ENCODE measurements at places on chromosomes 1 and 21.
A peak's percentile ranks its signal among the peaks of the same experiment; 100 is the strongest.

DNA sequence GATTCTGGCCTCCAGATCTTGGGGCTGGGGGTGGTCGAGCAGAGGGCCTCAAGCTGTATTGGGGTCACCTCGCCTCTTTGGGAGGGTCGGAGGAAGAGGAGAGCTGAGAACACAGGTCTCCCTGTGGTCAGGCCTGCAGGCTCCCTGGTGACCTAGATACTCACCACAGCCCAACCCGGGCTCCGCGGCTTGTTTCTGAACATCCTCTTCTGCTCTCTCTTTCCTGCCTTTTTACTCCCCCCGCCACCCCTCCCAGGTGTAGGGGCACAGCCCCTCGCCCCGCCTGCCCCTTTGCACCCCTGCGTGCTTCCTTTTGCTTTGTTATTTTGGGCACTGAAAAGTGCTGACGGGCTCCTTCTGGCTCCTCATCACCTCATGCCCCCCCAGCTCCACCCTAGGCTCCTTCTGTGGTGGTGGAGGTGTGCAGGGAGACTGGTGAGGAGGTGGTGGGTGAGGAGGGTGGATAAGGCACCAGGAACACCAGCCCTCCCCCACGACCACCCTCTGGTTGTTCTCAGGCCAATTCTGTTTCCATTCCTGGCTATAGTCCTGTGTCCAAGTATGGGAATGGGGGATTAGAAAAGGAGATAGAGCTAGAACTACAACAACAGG is 10.6 kb upstream of the LINGO4 start:
- DNase-seq = no peak

DNA sequence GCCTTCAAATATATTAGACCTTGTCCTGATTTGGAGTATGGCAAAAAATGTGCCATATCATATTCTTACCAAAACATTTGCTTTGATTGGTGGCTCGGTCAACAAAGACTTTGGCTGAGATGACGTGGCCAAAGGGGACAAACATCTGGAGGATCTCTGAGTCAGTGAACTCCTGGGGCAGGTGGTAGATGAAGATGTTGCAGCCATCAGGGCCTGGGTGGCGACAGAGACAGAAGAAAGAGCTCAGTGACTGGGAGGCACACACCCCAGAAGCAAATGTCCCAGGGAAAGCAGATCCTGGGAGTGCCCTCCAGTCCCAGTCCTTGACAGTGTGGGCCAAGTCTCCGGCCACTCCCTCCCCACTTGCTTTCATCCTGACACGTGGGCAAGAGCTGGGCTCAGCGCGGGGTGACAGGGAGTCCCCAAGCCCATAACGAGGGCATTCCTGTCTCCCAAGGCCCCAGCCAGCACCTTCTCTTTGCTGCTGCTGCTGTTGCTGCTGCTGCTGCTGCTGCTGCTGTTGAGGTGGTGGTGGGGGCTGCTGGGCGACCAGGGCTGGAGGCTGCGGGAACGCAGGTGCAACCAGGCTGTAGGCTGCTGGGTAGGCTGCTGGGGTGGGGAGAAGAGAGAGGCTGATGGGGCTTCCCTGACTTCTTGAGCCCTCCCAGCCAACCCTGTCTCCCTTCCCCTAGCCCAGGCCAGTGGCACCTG is 10.7 kb downstream of the CELF3 start:
- DNase-seq = no peak

- no peak for DNase-seq
These were observed 185.1 kb downstream of the FOXD2 start for GRCh38 chr1:47622776-47623556.

- DNase-seq = no peak
These were observed 34.9 kb downstream of the IGSF21 start for GRCh38 chr1:18142471-18142870.

DNA sequence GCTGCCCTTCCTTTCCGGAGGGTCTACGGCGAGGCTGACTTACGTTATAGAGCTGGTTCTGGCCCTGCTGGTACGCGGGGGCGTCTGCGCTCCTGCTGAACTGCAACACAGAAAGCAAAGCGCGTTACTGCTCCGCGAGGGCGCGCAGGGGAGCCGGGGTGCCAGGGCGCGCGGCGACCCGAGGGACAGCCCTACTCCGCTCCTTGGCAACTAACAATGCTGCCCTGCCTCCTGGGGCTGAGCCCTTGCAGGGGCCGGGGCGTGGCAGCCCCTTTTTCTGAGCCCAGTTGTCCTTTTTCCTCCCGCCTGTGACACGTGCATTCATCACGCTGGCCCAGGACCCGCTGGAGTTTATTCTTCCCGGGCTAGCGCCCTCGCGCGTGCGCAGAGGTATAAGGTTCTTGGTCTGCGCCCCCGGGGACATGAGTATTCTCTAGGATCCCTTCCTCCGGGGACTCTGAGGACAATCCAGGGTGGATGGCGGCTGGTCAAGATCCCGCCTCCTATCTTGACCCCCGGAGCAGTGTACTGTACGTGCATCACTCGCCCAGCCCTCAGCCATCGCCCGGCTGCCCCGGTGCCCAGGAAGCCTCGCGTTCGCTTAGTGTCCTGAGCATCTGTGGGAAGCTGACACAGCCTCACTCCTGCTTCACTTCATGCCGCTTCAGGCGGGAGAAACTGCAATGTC is 78.9 kb downstream of the CD247 start:
- DNase-seq = peak; percentile 44

DNA sequence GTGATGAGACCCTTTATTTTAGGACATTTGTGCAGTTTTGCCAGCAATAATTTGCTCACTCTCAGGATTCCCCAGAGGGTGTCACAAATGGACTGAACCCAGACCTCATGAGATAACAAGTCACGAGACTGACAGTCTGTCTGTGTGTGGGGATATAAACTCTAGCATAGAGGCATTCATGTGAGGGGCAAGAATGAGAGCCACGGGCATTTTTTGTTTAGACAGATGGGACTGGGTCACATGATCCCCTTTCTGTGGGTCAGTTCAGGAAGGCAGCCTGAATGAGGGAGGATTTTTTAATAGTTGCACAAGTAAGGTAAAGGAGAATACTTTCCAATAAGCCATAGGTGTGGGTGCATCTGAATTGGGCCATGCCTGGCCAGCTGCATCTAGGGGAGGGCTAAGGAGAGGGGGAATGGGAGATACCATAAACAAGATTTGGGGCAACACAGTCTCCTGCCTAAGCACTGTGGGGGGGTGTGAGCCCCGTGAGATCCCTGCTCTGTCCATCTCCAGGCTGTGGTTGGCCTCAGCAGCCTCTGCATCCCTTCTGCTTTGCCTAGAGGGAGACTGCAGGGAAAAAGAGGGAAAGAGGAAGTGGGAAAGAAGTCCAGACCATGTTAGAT is 66.6 kb downstream of the NAV1 start:
- DNase-seq = no peak

DNA sequence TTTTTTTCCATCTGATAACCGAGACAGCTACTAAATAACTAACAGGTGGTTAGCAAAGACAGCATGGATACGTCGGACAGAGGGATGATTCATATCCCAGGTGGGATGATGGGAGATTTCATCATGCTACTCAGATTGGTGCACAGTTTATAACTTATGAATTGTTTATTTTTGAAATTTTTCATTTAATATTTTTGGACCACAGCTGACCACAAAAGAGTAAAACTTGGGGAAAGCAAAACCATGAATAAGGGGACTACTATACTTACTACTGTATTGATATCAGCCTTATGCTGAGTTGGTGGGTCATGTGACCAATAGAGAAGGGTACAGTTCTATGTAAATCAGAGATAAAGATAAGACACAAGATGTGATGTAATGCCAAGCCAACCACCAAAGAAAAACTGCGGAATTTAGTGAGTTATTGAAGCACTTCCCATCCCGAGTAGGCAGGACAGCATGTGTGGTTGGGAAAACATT is 248.1 kb upstream of the C1orf105 start:
- DNase-seq = peak; percentile 72

GRCh38 chr1:28518745-28519341 is 13.0 kb downstream of the RCC1 start:
- peak; percentile 6 for DNase-seq

- peak; percentile 81 for DNase-seq
These were observed 9.1 kb upstream of the C21orf91 start for GRCh38 chr21:17828223-17828622.

DNA sequence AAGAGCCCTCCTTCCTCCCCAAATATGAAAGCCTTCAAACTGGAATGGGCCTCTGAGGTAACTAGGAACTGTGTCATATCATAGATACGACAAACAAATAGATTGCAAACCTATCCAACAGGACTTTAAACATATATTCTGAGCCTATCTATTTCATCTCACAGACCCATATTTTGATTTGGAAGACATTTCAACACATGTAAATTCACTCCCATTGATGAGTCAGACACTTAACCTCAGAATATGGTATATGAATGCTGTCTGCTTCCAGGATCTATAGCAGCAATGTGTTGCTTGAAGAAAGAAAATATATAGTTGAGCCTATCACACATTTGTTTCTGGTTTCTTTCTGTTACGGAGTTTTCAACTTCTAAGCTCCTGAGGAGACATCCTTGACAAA is 221.9 kb upstream of the SAMSN1 start:
- DNase-seq = peak; percentile 12

DNA sequence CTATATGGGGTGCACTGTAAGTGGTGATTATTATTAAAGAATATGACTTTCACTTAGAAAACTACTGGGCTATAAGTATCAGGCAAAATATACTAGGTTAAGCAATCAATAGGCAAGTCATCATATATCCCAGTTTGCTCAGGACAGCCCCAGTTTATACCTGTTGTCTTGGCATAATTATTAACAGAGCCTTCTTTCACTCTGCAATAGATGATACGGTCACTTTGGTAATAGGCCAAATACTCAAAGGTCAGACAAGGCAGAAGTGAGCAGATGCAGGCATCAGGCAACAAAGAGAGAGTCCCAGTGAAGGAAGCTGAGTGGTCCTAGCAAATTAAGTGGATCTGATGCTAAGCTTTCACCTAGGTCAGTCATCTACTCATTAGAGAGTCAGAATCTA is 599.9 kb downstream of the LMO4 start:
- no peak for DNase-seq

DNA sequence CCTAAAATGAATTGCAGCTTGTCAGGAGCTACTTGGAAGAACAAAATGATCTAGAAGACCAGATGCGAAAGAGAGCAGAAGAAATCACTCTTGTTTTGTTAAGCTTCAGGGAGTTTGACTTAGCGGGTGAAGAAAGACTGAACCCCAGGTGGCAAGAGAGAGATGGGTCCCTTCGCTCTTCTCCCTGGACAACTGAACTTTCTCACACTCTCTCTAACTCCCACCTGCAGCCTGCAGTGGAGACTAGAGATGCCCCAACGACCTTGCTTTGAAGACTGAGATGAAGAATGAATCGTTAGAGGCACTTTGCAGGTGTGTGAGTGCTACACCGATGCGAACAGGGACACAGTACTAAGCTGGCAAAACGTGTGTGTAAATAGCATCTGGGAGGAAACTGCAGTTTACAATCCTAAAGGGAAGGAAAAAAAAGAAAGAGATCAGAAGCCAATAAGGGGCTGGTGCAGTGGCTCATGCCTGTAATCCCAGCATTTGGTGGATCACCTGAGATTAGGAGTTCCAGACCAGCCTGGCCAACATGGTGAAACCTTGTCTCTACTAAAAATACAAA is 64.5 kb upstream of the LYST start:
- DNase-seq = no peak

- DNase-seq = no peak
These were observed 604.6 kb downstream of the MRPL39 start for GRCh38 chr21:25002676-25003075.

DNA sequence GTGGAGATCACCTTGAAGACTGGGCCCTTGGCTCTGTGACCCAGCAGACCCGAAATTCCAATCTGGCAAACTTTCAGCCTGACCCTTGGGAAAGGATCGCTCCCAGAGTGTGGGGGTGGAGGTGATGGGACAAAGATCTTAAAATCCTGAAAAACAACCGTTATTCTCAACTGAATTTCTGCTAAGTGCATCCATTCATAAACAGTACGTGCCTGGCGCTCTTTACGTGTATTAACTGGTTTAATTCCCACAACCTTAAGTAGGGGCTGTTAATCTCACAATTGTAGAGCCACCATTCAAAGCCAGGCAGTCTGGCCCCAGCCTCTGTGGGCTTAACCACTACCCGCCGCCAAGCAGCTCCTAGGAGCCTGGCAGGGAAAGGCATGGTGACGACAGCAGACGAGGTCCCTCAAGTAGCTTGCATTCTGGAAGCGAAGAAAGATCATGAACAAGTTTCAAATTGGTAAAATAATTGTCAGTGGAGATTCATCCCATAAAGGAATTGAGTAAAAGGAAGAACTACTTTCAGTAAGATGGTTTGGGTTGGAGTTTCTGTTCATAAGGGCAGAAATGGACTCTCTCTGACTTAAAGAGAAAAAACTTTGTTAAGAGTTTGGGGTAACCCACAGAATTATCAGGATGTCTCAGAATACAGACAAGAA is 11.4 kb upstream of the RGS16 start:
- DNase-seq = no peak

DNA sequence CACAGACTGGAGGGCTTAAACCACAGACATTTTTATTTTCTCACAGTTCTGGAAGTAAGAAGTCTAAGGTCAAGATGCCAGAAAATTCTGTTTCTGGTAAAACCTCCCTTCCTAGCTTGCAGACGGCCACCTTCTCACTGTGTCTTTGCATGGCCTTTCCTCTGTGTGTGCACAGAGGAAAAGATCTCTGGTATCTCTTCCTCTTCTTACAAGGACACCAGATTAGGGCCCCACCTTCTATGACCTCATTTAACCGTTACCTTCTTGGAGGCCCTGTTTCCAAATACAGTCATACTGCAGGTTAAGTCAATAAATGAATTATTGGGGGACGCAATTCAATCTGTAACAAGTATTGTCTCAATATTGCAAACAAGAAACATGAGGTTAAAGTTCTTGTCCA is 63.0 kb upstream of the PRDX6 start:
- DNase-seq = no peak

- DNase-seq = no peak
These were observed 17.2 kb upstream of the PTAFR start for GRCh38 chr1:28193701-28194161.

GRCh38 chr1:232486006-232486405 is 143.9 kb downstream of the SIPA1L2 start:
- DNase-seq = no peak

DNA sequence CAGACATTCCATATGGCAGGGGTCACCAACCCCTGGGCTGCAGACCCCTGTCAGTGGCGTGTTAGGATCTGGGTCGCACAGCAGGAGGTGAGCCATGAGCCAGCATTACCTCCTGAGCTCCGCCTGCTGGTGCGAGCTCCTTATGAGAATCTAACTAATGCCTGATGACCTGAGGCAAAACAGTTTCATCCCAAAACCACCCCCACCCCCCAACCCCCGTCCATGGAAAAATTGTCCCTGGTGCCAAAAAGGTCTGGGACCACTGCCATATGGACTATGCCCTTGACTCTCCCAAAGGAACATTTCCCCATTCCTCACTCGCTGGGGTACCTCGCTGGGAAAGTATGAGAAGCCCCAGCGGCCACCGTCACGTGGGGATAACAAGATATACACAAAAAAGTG is 6.4 kb upstream of the CPT2 start:
- DNase-seq = no peak

- peak; percentile 29 for DNase-seq
These were observed 66.0 kb downstream of the PGBD5 start for GRCh38 chr1:230359992-230360668.

GRCh38 chr1:116881879-116882520 is 27.7 kb upstream of the PTGFRN start:
- DNase-seq = peak; percentile 80
